ENCODE measurements at places on chromosomes 6 and 20.

GRCh38 chr6:3289664-3290055, 30.9 kb downstream of the PSMG4 start:
- no peak for DNase-seq

GRCh38 chr6:101840100-101840499, 446.6 kb downstream of the GRIK2 start:
- DNase-seq: no peak

DNA sequence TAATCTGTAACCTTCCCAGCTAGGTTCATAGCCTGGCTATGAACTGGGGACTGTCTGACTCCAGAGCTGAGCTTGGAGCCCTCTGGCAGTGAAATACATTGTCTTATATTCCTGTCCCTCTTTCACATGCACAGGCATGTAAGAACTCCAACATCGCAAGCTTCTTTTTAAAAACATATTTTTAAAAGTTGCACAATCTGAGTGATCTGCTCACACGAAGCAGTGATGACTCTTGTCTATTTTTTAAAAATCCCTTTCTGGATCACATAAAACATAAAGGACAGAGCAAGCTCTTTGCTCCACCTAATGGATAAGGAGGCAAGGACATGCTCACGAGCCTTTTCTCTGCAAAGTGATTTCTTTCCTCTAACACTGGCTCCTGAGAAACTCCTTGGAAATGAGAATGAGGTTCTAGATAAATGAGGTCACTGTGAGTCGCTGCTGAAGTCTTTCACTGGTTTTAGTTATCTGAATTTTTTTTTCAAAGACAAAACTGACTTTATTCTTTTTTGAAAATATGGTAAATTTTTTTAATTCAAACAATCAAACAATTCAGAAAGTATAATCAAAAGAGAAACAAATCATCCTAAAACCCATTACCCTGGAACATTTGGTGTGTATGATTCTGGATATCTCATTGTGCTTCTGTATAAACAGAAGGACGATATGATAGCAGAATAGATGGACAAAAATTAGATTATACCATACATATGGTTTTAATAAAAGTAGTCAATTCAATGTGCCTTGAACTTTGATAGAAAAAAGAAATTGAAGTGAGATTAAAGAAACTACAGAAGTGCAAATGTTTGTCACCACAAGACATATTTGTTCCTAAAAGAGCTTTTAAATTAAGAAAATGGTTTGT, 30.8 kb downstream of the IL20RA start:
- DNase-seq: peak; percentile 20

- DNase-seq: peak; percentile 83
These were observed 1.1 kb downstream of the SAPCD1 start for GRCh38 chr6:31763619-31763940.

GRCh38 chr6:30063315-30063714, 2.2 kb downstream of the POLR1H start:
- no peak for DNase-seq

DNA sequence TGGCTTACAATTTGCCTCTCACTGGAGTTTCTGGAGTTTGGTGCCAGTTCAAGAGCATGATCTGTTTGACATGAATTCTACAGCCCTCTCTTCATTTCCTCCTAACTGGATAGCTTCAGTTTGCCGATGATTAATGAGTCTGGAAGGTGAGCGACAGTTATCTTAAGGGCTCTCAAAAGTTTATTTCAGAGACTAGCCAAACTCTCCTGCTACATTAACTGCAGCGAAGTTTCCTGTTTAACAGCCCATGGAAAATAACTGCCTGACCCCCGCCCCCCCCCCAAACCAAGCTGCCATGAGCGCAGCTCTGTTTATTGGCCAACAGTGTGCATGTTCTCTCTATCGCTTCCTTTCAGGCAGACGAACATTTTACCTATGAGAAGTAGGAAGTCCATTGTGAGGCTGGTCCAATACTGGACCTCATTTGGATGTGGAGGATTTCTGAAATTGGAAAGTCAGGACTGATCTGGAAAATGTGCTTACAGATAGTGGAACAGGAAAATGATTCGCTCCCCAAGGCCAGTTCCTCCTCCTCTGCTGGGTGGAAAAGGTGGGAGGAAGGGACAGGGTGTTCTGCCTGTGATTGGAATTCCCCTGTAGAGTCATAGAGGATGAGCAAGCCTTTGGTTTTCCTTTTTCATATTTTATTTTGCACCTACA, 522.2 kb upstream of the JAG1 start:
- no peak for DNase-seq

- DNase-seq: no peak
These were observed 116.2 kb upstream of the STMND1 start for GRCh38 chr6:16985513-16986284.

- DNase-seq: no peak
These were observed 39.6 kb downstream of the PLCG1 start for GRCh38 chr20:41176711-41177552.

GRCh38 chr20:50504231-50504823, 5.9 kb upstream of the PTPN1 start:
- DNase-seq: no peak

- DNase-seq: peak; percentile 58
These were observed 606 bp upstream of the ULBP1 start for GRCh38 chr6:149963212-149963461.

DNA sequence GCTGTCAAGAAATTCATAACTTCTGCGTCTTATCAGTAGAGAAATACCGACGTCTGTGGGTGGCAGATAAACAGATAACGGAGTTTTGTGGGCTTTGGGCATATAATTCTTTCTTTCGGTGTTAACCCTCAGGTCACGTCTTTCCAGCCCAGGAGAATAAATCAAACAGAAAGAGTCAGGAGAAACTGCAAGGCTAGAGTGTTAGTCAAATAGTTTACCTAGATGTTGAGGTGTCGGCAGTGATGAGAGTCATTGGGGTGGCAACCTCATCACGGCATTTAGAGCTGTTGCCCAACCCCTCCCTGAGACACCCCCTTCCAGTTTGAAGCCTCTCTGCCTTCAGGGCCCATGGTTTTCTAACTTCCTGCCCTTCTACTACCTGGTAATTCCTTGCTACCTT, 49.5 kb downstream of the ADTRP start:
- no peak for DNase-seq

GRCh38 chr20:44056010-44056698, 130.8 kb downstream of the JPH2 start:
- DNase-seq: peak; percentile 45

GRCh38 chr6:72892901-72893300, 271.0 kb downstream of the KCNQ5 start:
- DNase-seq: no peak

DNA sequence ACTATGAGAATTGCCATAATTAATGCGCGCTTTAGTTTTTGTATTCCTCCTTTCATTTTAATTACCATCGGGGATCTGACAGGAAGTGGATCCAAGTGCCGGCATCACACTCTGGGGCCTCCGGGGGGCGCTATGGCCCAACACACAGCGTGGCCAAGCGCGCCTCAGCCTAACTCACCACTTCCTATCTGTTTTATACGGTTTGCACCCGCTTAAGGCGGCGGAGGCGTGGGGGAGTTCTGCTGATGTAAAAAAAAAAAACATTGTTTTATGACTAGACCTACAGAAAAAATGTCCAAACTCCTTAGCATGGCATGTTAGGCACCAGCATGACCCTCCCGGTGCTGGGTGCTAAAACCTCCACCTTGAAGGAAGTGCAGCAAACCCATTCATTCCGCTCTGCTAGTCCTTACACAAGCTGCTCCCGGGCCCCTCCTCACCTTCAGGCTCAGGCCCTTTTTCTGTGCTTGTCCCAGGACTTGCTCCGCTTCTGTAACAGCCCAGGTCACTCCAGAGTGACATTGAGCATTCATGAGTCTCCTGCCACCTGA, 4.5 kb upstream of the EBF4 start:
- DNase-seq: peak; percentile 69

GRCh38 chr20:61723529-61724257, 342.0 kb downstream of the TAF4 start:
- DNase-seq: no peak

- peak; percentile 25 for DNase-seq
These were observed 100.2 kb downstream of the PERP start for GRCh38 chr6:138007014-138007472.

GRCh38 chr20:33793011-33793931, 17.9 kb upstream of the CHMP4B start:
- DNase-seq: no peak
